ENCODE measurements at places on chromosomes 5 and 9.

DNA sequence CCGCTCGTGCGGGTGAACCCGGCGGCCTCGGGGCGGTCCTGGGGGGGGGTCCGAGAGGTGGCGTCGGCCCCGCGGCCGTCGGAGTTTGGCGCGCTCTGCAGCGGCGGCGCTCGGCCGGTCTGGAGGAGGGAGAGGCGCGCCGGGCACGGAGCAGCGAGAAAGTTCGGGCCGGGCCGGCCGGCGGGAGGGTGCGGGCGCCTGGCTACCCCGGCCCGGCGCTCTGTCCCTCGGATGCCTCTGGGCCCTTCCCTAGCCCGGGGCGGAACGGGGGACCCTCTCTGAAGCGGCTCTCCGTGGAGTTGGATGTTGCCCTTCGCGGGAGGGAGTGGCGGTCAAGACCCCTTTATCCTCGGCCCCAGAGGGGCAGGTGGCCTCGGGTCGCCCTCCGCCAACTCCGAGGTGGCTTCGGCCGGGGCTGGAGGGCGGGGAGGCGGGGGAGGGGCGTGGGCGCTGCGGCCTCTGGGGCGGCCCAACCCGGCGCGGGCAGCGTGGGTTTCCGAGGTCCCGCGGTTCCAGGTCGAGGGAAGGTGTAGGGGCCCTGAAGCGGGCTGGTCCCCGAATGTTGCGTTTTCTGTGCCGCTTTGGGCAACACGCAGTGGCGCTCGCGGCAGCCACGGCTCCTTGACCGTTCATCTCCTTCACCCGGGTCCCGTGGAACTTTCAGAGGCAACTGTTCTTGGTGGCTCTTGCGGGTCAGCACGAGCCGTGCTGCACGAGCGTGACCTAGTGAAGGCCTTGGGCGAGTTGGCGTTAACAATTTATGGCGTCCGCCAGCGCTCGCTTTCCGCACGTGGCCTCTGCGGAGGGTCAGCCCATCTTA lies 290.5 kb downstream of the DOCK8 start:
- DNase-seq: no peak

DNA sequence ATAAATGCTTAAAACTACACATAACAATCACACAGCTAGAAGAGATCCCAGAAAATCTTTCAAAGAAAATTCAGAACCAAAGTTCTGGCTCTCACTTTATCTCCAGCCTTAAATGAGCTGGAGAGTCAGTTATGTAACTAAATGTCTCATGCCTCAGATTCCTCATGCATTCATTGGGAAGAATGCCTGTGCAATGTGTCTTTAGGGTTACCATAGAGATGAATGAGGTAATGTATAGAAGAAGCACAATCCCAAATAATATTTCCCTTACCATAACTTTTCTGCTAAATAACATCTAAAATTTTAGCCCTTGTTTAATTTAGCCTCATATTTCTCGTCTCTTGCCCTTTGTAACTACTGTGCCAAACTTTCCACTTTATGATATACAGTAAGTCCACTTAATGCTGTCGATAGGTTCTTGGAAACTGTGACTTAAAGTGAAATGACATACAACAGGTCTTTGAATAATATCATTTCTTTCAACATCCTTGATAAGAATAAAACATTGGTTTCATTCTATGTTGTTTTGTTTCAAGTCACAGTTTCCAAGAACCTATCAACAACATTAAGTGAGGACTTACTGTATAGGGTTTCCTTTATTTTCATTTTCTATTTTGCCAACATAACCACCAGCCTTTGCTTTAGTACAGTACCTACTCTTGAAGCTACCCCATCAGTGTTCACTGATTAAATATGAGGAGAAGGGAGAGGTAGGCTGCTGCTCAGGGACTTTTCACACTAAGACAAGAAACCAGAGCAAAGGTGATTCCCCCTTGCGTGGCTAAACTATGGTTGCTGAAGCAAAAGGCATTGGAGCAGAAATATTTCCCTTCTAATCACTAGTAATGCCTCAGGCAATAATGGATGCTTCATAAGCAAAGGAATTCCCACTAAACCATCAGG lies 295.7 kb upstream of the PTGER4 start:
- DNase-seq: no peak

DNA sequence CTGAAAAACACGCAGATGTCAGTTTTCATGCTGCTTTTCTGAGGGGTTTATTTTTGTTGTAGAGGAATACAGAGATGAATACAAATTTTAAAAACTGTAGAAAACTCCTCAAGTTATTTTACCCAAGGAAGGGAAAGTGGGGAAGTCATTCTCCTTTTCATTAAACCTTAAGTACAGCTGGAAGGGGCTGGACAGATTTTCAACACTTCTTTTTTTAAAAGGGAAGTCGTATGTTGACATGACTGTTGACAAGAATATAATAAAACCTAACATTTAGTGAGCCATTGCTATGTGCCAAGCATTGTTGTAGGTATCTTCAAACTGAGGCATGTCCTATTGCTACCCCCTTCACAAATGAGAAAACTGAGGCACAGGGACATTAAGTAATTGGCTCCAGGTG lies 235.7 kb upstream of the ELL2 start:
- no peak for DNase-seq

DNA sequence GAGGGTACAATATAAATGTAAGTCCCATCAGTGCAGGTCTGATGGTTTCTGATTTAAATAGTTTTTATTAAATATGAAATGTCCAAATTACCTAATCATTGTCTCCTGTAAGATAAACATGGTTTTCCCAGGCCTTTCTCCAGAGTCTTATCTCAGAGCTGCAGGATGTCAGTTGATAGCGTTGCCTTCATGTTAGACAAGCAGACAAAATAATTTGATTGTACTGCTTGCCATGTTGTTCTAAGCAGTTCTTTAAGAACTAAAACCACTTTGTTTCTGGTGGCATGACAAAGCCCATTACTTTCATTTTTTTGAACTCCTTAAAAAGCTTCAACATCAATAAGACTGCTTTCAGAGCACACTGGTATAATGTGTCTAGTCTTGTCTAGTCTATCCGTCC lies 1073.5 kb downstream of the MAT2B start:
- DNase-seq: no peak

All from NCI-H526 (cell line).